ENCODE measurements at places on chromosomes 4 and X.

DNA sequence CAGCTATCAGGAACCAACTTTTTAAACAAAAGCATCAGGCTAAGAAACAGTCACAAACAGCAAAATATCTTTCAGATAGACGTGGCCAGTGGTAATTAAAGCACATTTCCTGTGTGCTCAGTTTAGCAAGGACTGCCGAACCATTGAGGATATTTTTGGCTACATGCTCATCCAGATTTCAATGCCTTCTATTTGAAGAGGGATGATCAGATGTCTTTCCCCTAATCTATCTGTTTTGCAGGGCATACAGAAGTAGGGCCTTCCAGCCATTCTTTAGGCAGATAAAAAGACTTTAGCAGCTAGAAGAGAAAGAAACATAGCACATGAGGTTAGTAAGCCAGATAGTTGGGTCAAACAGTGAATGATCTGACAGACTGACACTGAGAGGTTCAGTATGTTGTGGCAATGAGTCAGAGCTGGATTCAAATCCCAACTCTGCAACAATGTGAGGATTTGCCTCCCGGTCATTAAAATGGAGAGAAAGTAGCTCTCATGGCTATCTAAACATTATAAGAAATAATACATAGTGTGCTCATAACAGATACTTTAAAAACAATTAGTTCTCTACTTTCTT is 100.0 kb upstream of the PRKG2 start:
- DNase-seq = no peak

DNA sequence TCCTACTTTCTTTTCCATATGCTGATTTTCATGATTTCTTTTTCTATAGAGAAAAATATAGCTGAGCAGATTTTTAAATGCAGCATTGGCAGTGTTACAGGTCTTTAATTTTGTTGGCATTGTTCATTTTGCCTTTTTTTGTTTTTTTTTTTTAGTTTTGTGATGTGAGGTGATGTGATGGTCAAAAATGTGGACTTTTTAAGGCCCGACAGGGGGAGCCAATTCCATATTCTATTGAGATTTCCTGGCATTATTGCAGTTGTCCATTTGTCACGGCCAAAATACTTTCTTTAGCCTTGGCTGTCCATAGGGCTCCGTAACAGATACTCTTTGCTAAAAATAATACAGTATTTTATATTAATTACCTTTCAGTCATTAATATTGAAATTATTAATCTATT is 47.8 kb downstream of the SLIT2 start:
- no peak for DNase-seq

GRCh38 chr4:138307319-138307718 is 65.2 kb upstream of the SLC7A11 start:
- DNase-seq = no peak

- DNase-seq = no peak
Measured at GRCh38 chrX:104806346-104806745, 240.3 kb downstream of the IL1RAPL2 start.

DNA sequence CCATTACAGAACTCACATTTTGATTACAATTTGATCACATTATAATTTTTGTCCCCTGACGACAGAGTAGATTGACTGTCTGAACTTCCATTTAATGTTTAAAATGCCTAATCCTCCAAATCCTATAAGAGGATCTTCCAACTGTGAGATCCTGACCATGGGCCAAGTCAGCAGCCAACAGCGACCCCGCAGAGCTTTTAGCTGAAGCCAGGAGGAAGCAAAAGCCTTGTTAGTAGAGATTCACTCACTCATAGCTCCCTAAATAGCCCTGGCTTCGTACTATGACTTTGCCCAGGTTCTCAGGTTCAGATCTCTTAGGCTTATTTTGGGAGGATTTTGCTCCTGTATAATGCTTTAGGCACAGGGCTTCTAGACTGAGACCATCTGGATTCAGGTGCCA is 413.1 kb downstream of the NKX6-1 start:
- DNase-seq = no peak

DNA sequence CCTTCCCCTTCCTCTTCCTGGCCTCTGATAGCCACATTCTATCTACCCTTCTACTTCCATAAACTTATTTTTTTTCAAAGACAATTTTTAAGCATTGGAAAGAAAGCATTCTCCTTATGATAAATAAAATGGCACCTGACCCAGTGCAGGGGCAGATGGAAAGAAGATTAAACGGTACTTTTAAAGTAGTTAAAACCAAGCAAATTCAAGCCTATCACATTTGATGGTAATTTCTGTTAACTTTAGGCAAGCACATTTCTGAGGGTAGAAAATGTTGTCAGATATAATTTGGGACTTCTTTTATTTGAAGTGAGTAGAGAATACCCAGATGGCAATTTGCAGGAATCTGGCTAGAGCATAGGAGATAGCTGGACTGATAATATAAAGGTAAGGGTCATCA is 332.9 kb downstream of the EPHA5 start:
- DNase-seq = no peak

GRCh38 chr4:30600246-30601017 is 119.7 kb upstream of the PCDH7 start:
- no peak for DNase-seq

All from GM18507 (cell line).